NB4 (cell line): ENCODE measurements at places on chromosomes 16 and 17.

GRCh38 chr16:66649636-66650205 is 45.2 kb downstream of the CMTM3 start:
- DNase-seq, result no peak

DNA sequence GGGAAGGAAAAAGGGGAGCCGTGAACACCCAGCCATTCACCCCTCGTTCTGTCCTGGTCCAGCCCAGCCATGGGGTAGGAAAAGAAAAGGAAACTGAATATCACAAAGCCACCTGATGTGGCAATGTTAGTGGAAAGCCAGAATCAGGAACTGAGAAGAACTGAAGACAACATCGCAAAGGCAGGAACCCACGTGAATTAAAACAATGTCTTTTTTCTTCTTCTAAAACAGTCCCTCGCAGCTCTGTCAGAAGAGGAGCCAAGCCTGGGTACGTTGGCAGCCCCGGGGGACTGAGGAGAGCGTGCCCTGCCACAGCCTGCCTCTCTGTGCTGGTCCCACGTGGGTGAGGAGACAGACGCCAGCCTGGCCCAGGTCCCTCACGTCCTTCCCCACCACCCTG is 55.0 kb downstream of the ZNF423 start:
- DNase-seq, result no peak

DNA sequence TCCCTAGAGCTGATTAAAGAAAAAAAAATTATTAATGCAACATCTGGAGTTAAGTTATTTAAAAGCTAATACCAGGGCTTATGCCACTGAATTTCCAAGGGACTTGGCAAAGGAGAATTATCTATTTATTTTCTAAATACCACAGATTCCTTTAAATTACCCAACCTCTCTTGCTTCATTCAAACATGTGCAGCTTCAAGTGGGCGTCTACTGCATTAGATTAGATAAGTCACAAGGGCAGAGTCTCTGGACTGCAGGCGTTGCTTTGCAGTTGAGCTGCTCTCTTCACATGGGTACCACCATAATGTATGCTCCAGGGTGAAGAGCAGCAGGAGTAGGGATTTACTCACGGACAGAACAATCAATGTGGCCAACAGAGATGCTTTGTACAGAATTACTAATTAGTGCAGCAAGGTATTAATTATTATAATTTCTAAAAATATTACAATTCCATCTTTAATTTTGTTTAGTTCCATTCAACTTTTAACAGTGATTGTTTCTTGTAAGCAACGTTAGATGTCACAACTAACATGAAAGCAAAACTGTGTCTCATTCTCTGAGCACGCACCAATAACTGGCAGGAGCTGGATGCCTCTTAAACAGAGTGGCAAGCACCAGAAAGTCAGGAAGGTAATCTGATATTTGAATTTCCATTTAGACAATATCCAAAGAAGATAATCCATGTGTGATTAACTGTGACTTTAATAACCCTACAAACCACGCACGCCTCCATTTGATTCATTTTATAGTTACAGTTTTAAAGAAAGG is 214.2 kb downstream of the STX8 start:
- no peak for DNase-seq

DNA sequence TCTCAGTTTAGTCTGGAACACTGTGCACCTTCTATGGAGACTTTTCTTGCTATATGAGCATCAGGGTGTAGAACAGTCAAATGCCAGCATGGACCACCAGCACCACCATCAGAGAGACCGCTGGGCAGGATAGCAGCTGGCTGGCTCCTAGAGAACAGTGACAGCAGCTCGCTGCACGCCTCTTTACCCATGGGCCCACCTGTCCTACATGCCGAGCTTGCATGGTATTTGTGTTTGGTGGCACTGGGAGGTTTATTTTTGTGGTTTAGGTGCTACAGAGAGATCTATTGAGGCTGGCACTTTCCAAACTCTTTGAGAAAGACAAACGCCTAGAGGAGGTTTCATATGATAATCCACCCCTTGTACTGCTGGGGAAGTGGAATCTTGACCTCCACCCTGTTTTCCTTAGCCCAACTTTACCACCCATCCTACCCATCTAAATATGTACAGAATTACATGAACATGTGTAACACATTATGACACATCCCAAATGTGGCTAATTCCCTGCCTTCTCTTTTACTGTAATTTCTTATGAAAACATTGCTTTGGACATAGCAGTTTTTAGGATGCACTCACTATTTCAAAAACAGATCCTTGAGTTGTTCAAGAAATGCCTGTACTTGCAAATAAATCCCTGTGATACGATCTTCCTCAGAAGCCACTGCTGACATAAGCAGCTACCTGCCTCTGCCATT is 46.3 kb downstream of the COG7 start:
- DNase-seq, result no peak

DNA sequence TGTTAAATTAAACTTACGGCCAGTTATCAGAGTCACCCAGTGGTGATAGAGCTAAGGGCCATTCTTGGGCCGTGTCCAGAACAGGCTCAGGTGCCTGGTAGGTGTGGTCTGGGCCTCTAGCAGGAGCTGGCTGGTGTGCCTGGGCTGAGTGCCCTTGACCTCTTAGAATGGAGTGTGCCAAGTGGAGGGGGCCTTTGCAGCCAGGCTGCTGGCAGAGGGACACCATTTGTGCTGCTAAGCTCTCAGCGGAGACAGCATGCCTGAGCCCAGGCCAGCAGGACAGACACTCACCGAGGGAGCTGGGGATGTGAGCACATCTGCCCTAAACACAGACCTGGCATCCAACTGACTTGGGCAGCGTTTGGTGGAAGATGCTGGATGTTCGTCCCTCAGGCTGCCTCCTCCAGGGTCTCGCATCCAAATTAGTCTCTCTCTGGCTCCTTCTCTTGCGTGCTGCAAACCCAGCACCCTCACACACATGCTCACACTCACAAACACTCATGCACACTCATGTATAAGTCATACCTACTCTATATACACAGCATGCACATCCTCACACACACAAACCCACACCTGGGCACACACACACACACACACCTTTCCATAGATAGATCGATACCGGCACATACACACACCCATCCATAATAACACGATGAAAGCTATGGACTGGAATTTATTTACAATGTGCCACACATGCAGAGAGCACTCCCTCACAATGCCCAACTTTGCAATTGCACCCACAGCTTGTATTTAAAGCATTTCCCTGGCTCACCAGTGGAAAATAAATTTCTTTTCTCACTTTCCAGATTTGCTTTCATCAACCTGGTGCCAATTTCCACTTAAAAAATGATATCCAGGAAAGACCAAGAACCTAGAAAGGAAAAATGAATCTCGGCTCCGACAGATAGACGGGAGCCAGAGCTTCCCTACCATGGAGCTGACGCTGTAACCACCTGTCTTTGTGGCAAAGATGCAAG is 33.6 kb upstream of the CDH5 start:
- DNase-seq, result no peak

GRCh38 chr16:89184933-89185794 is 13.6 kb downstream of the CDH15 start:
- DNase-seq, result peak; percentile 45

- DNase-seq, result no peak
Measured at GRCh38 chr17:13785981-13786598, 184.4 kb upstream of the HS3ST3A1 start.

DNA sequence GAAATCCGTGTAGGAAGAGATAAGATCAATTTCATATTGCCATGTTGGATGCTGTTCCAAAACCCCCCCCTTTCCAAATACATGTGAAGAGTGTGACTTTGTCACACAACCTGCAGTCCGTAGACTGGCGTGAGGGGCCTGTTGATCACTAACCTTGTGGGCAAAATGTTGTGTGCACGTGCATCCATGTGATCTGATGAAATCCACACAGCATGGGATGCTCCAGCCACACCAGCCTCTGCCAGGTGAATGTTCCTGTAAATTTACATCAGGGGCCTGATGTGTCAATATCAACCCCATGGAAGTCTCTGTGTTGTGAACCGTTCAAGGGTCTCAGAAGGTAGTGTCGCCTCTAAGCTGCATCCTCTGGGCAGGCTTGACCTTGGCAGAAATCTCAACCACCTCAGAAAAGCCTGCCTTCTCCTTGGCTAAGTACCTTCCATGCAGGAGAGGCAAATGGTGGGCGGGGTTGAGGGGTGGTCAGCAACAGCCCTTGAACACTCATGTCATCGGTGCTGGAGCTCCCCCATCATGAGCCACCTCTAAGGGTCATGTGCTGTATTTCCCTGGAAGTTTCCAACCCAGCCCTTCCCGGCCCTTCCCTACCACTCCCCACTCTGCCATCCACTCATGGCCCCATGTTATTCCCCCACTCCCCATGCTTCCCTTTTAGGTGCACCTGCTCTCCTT is 78.2 kb upstream of the DNAH17 start:
- no peak for DNase-seq

DNA sequence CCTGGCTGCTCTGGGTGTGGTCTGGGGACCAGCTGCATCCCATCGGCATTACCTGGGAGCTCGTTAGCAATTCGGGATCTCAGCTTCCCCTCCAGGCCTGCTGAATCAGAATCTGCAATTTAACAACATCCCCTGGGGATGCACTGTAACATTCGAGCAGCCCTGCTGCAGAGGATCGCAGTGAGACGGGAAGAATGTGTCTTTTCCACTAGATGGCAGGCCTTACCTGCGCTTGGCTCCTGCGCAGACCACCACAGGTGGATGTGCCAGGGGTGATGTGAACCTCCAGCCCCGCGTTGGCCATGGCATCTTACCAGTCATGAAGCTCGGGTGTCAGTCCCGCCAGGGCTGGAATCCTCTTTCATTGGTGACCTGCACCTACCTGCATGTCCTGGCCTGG is 209.9 kb downstream of the PRKCB start:
- DNase-seq, result no peak

DNA sequence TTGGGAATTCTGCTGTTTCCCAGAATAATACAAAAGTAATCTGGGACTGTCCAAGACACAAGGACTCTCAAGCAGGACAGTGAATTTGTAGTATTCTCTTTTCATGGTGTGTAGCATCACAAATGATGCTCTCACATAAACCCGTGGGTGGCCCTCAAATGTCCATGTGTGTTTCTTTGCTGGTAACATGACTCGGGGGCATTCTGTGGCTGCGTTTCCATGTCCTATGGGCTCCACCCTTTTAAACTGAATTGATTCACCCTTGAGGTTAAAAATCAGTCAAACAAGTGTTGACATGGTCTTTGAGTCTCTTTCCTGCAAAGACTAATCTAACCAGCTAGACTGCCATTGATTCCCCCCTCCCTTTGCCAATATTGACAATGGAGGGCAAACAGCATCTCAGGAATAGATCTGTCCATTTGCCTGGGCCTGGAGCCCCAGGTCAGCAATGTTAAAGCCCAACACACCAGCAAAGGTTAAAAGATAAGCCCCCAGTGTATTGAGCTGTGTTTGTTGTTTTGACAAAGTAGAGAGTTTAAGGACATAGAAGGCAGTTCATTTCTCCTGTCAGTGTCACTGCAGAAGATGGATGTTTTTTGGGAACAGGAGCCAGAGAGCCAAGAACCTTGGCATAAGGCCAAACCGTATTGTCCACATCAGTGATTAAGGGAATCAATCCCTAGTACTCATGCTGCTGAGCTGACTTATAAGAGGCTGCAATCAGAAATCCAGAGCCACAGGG is 117.1 kb upstream of the COX10 start:
- no peak for DNase-seq

DNA sequence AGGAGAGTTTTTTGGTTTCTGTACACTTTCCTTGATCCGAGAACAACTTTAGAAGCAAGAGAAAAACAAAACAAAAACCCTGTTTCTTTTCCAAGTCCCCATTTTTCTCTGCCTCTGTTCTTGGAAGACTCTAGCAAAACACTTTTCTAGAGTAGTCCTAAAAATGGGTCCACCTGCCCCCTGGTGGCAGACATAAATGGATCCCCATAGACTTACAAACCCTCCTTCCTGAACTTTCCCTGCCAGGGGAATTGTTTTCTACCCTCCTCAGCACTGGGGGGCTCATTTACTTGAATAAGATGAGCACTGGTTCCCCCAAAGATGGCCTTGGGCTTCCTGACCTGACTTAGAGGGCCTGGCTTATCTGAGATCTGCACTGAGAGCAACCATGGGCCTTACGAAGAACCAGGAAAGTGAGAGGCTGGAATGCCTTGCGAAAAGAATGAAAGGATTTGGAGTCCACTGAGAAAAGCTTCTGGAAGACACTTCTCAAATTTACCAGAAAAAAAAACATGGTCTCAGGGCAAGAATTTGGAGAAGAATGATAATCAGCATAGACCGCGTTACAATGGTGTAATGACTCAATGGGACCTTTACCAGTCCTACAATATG is 48.0 kb upstream of the CDYL2 start:
- DNase-seq, result peak; percentile 44

GRCh38 chr16:30533748-30534367 is 800 bp downstream of the ZNF747 start:
- peak; percentile 57 for DNase-seq

DNA sequence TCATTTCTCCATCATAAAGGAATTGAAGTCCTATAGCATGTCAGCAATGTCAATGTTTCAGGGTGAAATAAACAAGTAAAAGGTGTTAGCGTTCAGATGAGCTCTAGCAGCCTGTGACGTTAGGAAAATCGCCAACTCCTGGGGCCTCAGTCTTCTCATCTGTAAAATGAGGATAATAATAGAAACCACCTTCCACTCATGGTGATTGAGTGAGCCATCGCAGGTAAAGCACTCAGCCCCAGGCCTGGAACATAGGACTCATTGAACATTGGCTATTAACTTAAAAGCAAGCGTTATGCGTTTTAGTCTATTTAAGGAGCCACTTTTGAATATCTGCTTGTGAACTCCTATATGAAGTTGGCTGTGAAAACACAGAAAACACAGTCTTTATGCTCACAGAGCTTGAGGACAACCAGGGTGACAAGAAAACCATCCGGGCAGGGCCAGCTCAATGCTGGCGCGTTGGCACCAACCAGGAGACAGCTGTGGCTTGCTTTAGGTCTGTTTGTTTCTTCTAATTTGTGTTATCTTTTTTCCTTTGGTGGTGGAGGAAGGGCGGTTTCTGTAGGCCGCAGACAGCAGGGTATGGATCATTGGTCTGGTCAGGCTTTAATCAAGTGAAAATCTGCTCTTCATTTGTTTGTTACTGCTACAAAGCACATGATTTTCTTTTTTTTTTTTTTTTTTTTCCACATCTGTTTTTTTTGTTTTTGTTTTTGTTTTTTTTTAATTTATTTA is 35.7 kb upstream of the MED9 start:
- no peak for DNase-seq

- no peak for DNase-seq
Measured at GRCh38 chr17:59950049-59950448, 14.5 kb downstream of the RNFT1 start.

- no peak for DNase-seq
Measured at GRCh38 chr16:72972878-72973571, 74.9 kb downstream of the ZFHX3 start.

DNA sequence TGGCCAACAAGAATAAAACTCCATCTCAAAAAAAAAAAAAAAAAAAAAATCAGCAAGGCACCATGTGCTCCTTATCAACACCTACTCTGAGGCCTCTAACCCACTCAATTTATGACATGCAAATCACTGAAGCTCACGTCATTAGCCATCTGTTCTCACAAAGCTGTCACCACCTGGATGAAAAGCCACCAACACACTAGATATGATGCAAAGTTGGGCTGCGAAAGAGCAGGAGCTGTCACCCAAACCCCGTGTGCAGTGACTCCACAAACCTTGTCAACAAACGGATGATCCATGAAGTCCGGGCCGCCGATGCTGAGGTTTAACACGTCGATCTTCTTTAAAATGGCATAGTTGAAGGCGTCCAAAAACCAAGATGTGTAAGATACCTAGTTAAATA is 25.3 kb downstream of the MBTPS1 start:
- no peak for DNase-seq
